ENCODE measurements at places on chromosomes 1 and 21.

GRCh38 chr1:14602136-14602535 lies 3.7 kb downstream of the KAZN start:
- peak; percentile 25 for DNase-seq

GRCh38 chr1:230820568-230820967 lies 47.8 kb downstream of the C1orf198 start:
- no peak for DNase-seq

- no peak for DNase-seq
These were observed 14.4 kb upstream of the CD101 start for GRCh38 chr1:116987256-116987555.

DNA sequence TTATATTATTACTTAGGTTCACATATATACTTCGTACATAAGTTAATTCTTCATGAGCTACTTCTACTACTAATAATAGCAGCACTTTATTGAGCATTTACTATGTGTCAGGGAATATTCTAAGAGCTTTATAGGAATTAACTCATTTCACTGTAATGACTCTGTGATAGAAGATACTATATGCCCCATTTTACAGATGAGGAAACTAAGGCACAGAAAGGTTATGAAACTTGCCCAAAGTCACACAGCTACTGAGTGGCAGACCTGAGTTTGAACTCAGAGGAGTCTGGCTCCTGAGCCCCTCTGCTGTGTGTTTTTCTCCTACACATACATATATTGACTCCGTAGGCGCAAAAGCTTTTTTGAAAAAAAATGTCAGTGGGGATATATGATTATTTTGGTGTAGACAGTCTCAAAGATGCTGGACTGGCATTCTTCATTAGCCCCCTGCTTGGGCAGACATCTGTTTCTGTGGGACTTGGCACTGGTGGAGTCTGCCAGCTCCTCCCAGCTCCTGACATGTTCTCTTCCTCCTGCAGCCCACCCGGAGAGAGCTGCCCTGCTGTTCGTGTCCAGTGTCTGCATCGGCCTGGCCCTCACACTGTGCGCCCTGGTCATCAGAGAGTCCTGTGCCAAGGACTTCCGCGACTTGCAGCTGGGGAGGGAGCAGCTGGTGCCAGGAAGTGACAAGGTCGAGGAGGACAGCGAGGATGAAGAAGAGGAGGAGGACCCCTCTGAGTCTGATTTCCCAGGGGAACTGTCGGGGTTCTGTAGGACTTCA lies 70.9 kb downstream of the TCP10L start:
- no peak for DNase-seq
